Stimulated activated naive CD4-positive, alpha-beta T cell treated with Interleukin-2 at 50 U/mL for 16 hours (primary cell): ENCODE measurements at places on chromosomes 12 and 14.

DNA sequence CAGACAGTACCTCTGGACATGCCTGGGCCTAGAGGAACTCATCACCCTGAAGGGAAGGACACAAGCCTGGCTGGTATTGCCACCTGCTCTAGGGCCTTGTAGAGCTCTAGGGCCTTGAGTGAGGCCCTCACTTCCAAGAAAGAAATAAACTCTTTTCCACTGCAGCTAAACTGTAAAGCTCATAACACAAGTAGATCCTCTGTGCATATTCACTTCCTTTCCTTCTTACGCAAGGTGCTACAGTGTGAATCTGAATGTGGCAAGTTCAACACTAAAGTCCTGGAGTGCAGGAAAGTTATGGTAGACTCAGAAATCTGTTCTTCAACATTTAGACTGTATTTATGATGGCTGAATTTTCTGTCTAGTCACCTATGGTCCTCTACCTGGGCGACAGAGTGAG, 14.5 kb downstream of the RNASE3 start:
- no peak for DNase-seq

DNA sequence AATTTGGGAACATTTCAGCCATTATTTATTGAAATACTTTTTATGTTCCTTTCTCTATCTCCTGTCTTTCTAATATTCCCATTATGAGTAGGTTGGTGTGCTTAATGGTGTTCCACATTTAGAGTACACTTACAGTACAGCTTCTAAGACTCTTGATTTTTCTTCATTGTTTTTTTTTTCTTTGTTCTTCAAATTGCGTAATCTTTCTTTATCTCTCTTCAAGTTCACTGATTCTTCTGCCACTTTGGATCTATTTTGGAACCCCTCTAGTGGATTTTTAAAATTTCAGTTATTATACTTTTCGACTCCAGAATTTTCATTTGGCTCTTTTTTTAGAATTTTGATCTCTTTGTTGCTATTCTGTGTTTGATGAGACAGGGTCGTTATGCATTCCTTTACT, 157.7 kb downstream of the ADGRD1 start:
- no peak for DNase-seq

- no peak for DNase-seq
Observed at GRCh38 chr14:92401561-92401960, 78.6 kb downstream of the SLC24A4 start.

- DNase-seq, result no peak
Observed at GRCh38 chr12:109009766-109010165, 11.1 kb downstream of the SVOP start.

DNA sequence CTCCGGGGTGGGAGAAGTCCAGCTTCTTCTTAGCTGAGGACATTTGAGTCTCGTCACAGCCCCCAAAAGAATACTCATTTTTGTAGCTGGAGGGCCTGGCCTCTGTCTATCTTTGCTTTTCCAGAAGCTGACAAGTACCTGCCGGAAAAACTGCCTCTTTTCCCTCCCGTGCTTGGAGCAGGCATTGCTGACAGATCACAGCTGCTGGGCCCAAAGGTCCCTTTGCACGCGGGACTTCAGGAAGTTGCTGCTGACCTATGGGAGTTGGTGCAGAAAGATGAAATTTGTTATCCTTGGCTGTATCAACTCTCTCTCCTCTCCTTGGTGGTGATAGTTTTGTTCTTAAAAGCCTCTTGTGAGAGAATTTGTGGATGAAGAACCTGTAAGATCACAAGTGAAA, 92.8 kb downstream of the PAPOLA start:
- no peak for DNase-seq
